ENCODE measurements at places on chromosomes 4 and X.

DNA sequence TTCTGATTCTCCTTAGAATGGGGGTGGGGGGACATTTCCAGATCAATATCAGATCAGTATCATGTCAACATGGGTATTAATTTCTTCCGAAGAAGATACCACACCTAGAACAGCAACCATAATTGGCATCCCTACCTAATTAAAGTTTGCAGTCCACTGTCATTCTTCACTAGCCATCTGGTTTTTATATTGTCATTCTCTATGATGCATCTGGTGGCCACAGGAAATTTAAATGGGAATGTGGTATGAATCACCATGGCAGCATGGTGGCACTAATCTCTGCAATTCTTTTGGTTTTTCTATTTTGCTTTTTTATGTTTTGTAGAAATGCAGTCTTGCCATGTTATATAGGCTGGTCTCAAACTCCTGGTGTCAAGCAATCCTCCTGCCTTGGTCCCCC, 16.6 kb upstream of the UBE2D3 start:
- no peak for DNase-seq

DNA sequence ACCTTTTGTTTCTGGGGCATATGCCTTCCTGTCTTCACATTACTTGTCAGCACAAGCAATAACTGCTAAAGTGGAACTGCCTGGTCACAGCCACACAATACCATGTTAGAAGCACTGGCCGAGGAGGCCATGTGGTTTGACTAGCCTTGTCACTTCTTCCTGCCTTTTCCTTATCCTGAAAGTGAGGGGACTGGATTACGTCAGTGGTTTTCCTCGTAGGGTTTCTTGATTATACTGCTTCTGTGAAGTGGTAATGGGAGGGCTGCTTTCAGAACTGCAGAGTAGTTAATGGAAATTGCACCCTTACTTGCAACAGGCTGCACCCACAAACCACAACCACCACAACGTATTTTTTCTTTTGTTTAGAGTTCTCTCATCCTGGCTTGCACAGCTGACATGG, 26.6 kb downstream of the ZRSR2 start:
- peak; percentile 27 for DNase-seq

- DNase-seq, result no peak
Measured at GRCh38 chr4:110815950-110816349, 193.1 kb upstream of the PITX2 start.

GRCh38 chr4:25927361-25928195, 13.6 kb downstream of the SMIM20 start:
- DNase-seq, result no peak

- DNase-seq, result no peak
Measured at GRCh38 chrX:152813206-152813605, 17.4 kb downstream of the CETN2 start.

- DNase-seq, result no peak
Measured at GRCh38 chr4:15294202-15294601, 133.6 kb upstream of the C1QTNF7 start.

GRCh38 chr4:124035364-124036041, 638.9 kb downstream of the SPRY1 start:
- DNase-seq, result no peak

DNA sequence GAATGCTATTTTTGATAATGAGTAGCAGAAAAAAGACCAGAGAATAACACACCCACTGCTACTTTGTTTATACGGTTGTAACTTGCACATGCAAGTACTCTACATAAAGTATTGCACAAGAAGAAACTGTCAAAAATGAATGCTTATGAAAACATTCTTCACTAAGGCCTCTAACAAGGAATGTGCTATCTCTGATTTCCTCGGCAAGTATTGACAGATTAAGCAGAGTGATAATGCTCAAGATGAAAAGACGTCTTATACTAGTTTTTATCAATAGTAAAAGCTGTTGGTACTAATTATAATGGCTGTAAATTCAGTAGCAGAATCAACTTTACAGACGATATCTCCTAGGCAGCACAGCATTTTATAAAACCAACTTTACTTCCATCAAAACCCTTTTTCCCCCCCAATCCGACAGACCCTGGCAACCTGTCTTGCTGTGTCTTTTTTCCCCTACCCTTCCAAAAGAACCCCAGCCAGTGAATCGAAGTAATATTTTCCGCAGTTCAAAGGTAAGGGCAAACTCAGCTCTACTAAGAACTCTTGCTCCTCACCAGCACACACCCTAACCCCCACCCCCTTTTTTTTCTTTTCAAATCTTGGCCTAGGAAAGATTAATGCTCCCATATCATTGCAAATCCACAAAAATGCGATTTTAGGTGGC, 1.5 kb downstream of the FRYL start:
- no peak for DNase-seq

- DNase-seq, result peak; percentile 40
Measured at GRCh38 chr4:122652379-122652778, 31.5 kb upstream of the IL21 start.

DNA sequence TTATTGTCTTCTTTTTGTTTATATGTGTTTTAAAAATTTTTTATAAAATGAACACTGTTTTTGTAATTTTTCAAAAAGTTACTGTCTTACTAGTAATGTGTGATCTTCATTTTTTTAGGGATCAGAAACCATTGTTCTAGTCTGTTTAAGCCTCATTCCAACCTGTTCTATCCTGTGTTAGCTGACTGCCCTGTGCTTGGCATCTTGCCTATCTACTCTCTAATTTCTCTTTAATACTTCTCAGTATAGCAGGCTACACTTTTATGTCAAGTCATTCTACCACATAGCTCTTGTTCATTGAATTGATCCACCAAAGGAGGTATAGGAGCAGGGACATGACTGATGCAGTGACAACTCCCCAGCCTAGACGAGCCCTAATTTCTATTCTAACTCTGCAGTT, 70.2 kb upstream of the PLS3 start:
- no peak for DNase-seq

GRCh38 chr4:42142591-42142990, 9.9 kb downstream of the BEND4 start:
- DNase-seq, result no peak

DNA sequence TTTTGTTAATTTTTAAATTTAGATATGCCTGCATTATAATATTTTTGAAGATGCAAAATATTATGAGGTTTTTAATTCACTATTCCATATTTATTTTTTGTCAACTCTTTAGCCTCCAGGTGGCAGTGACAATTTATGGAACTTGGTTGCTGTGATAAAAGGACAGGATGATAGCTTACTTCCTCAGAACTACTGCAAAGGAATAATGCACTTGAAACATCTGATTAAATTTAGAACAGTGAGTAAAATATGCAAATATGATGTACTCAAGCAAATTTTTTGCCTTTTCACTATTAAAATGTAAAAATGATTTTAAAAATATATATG, 45.1 kb downstream of the SPATA4 start:
- peak; percentile 18 for DNase-seq

GRCh38 chr4:169811476-169811875, 53.7 kb upstream of the HPF1 start:
- no peak for DNase-seq

- no peak for DNase-seq
Measured at GRCh38 chr4:111883557-111883999, 261.7 kb upstream of the FAM241A start.

DNA sequence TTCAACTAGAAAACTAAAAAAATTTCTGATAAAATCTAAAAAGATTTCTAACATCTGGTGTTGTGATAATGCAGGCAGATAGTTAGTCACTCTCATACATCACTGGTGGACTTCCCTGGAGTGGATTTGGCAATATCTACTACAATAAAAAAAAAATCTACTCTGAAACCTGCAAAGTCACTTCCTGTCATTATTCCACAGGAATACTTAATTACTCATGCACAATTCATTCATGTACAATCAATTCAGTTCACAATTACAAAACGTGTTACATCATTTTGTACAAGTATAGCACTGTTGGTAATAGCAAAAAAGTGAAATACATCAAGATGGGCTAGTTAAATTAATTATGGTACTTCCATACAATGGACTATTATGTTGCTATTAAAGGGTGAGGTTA, 16.5 kb upstream of the RHOH start:
- no peak for DNase-seq

GRCh38 chr4:62119195-62119594, 919.1 kb downstream of the ADGRL3 start:
- no peak for DNase-seq

DNA sequence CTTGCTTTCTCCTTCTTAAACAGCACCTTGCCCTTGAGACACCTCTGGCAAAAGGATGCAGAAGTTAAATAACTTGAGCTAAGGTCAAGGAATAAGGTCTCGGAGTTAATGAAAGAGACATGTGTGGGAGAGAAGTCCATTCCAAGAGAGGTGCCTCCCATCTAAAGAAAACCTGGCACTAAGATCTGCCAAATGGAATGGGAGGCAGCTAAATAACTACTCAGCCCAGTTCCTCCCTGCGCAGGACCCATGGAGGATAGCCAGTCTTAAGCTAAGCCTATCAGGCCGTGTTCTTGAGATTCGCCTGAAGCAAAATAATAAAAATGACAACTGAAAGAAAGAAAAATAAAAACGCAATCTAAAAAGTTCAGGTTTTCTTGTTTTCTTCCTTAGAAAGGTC, 20.7 kb upstream of the ELF4 start:
- DNase-seq, result no peak

- DNase-seq, result no peak
Measured at GRCh38 chr4:8834681-8835220, 36.9 kb downstream of the HMX1 start.

- no peak for DNase-seq
Measured at GRCh38 chrX:11119313-11119943, 8.3 kb downstream of the HCCS start.

GRCh38 chrX:40015693-40016092, 82.1 kb downstream of the BCOR start:
- DNase-seq, result no peak

Measured in T-cell (primary cell).